ENCODE measurements at places on chromosomes 7 and 10. TPM values are rescaled to one million over a fixed set of nuclear protein-coding genes. Genes with fewer than 3 reads are reported as not detected.

- DNase-seq: no peak
Measured at GRCh38 chr10:124381011-124381611, 37.6 kb downstream of the OAT start.

DNA sequence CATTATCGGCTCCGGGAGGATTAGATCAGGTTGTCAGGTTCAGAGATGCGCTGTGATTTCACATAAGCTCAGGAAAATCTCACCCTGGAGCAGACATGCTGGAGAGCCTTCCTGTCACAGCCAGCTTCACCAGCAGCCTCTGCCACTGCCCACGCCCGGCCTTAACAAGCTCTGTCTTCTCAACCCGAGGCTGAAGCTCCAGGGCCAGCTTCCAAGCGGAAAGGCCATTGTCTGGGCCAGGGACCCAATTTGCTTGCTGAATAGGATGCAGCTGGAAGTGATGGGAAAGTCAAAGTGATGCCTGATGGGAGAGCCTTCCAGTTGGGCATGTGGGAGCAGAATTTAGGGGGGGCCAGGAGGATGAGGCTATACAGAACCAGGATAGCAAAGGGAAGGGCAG is 36.3 kb downstream of the C10orf105 start:
- DNase-seq: no peak

- DNase-seq: no peak
Measured at GRCh38 chr7:46932676-46933424, 649.1 kb downstream of the TNS3 start.

HIF1AN gene
- 62.9 TPM for total RNA-seq

ACTL6B gene
- 2.4 TPM for total RNA-seq
